ENCODE measurements at places on chromosomes 1 and 21. TPM values are rescaled to one million over a fixed set of nuclear protein-coding genes. Genes with fewer than 3 reads are reported as not detected.
A peak's percentile ranks its signal among the peaks of the same experiment; 100 is the strongest.

GRCh38 chr21:45872471-45872870 is 109.1 kb upstream of the COL6A1 start:
- H3K4me1 ChIP-seq, result no peaks in the 10 kb centered on the region
- H3K36me3 ChIP-seq, result no peaks in the 10 kb centered on the region
- no peaks in the 10 kb centered on the region for H3K27me3 ChIP-seq
- H3K27ac ChIP-seq, result no peak overlapping the region
- no peak for DNase-seq
- H3K4me3 ChIP-seq, result no peak overlapping the region

- no peak overlapping the region for H3K27ac ChIP-seq
- no peaks in the 10 kb centered on the region for H3K36me3 ChIP-seq
- H3K27me3 ChIP-seq, result no peaks in the 10 kb centered on the region
- no peaks in the 10 kb centered on the region for H3K4me1 ChIP-seq
Measured at GRCh38 chr1:170284512-170284911, 138.8 kb downstream of the NTMT2 start.

DNA sequence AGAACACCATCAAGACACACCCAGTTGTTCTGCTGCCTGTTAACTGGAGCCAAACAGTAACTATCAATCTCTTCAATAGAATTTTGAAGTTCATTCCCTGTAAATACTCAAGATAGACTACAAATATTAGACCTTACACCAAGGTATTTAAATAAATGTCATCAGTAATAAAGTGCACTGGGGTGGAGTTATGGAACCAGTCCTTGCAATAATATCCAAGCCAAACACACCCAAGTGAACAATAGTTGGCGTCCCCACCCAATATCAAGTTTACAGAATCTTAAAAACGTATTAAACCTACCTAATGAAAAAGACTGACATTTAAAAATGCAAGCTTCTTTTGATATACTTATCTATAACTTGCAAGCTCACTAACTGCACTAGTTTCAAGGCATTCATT is 2.7 kb downstream of the SERBP1 start:
- peak overlapping the region; percentile 86 for H3K4me3 ChIP-seq
- no peaks in the 10 kb centered on the region for H3K27me3 ChIP-seq
- no peaks in the 10 kb centered on the region for H3K4me1 ChIP-seq
- no peak for DNase-seq
- H3K36me3 ChIP-seq, result peaks cover 38% of the 10 kb centered on the region

The UBE2Q1 gene
- total RNA-seq, result 18.5 TPM

DNA sequence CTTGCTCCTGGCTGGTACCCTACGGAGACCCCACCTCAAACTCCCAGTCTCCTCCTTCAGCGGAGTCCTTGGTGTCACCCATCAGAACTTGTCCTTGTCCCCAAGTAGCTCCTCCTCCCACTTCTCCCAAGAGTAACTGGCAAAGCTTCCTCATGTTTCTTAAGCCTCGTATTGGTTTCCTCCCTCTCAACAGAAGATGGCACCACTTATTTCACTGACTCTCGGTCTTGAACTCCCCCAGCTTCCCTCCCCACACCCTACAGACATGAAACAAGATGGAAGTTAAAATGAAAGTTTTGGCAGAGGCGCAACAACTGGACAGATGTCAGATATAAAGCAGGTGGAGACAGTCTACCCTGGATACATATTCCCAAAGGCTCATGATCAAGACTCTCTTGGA is 13.4 kb downstream of the RAB7B start:
- H3K36me3 ChIP-seq, result no peaks in the 10 kb centered on the region
- H3K27ac ChIP-seq, result no peak overlapping the region
- H3K4me1 ChIP-seq, result peaks cover 16% of the 10 kb centered on the region
- H3K4me3 ChIP-seq, result no peak overlapping the region

GRCh38 chr1:211309617-211310016 is 17.0 kb upstream of the TRAF5 start:
- no peak for DNase-seq
- H3K4me1 ChIP-seq, result peaks cover 5% of the 10 kb centered on the region
- no peak overlapping the region for H3K27ac ChIP-seq
- no peaks in the 10 kb centered on the region for H3K27me3 ChIP-seq
- H3K36me3 ChIP-seq, result peaks cover 25% of the 10 kb centered on the region

The EXOSC10 gene
- 20.5 TPM for total RNA-seq

DNA sequence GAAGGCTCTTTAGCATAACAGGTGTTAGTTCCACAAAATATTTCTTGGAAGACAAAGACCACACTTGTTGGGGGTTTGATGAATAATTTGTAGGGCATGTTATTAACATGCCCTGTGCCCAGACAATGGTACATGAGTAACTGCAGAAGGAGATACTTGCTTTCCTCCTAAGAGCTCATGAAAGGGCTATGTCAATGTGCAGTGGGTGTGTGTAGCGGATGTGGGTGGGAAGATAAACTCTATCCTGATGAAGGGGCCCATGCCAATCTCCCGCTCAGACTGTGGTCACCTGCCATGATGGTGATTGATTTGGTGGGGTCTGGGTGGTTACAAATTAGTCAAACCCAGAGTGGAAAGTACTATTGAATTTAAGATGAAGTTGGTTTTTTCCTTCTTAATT is 69.8 kb upstream of the DNAH14 start:
- no peak for DNase-seq
- H3K4me1 ChIP-seq, result no peaks in the 10 kb centered on the region
- H3K27me3 ChIP-seq, result no peaks in the 10 kb centered on the region
- H3K36me3 ChIP-seq, result no peaks in the 10 kb centered on the region
- no peak overlapping the region for H3K27ac ChIP-seq

DNA sequence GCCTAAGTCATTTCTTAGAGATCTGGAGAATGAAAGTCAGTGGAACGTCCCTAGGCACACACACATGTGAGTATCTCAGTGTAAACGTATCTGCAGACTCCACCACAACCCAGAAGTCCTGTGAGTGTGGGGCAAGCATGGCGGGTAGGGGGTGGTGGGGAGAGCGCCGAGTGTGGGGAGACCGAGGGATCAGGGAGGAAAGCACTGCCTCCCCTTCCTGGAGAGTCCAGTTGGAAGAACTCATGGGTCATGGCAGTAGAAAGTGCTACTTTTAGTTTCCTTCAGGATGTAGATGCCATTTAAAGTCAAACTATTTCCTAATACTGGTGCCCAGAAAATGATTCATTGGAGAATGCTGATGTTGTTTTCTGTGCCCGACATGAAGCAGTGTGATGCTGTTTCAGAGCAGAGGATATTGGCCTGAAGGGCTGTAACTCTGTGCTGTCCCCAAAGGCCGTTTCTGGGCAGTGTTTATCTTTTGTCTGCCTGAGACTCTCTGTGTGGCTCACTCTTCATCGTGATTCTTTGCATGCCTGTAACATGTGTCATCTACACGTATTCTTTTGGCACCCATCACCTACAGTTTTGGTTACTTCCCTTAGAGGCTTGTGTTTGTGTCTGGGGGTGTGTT is 45.7 kb upstream of the TSPAN2 start:
- no peak overlapping the region for H3K4me3 ChIP-seq
- peak overlapping the region; percentile 20 for H3K27ac ChIP-seq
- DNase-seq, result peak; percentile 80
- H3K27me3 ChIP-seq, result no peaks in the 10 kb centered on the region

DNA sequence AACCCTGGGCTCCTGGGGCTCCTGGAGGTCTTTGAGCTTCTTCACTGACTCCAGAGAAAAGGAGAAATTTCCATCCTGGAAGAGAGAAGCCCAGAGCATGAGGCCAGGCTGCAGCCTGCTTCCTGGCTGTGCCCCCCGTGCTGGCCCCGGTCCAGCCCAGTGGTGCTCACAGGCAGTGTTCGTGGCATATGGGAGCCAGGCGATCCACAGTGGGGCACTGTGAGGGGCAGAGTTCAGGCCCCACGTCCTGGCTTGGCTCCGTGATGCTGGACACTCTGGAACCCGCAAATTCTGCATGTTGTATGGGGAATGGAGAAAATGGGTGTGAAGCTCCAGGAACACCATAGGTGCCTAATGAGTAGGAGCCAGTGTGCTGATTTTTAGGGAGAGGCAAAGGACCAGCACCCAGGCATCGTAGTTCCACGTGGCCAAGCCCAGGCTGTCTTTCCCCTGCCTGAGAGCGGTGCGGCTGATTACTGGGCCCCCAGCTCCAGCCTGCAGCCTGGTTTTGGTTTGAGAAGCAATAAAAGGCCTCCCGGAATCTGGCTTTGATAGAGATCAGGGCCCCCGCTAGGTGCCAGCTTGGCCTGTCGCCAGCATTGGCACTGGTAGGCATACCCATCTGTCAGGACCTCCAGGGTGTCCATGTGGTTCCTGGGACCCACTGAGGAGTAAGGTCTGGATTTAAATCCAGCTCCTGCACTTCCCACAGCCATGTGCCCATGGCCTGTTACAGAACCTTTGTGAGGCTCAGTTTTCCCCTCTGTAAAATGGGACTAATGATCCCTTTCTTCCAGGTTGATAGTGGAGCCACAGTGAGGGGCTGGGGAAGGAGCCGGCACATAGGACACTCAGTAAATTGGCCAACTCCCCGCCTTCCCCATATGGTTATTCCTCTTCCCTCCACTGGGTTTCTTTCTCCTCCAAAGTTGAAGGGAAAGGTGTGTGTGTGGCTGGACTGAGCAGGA is 725 bp downstream of the GUCA2A start:
- H3K4me3 ChIP-seq, result no peak overlapping the region
- H3K27me3 ChIP-seq, result no peaks in the 10 kb centered on the region
- no peaks in the 10 kb centered on the region for H3K36me3 ChIP-seq
- H3K27ac ChIP-seq, result no peak overlapping the region

DNA sequence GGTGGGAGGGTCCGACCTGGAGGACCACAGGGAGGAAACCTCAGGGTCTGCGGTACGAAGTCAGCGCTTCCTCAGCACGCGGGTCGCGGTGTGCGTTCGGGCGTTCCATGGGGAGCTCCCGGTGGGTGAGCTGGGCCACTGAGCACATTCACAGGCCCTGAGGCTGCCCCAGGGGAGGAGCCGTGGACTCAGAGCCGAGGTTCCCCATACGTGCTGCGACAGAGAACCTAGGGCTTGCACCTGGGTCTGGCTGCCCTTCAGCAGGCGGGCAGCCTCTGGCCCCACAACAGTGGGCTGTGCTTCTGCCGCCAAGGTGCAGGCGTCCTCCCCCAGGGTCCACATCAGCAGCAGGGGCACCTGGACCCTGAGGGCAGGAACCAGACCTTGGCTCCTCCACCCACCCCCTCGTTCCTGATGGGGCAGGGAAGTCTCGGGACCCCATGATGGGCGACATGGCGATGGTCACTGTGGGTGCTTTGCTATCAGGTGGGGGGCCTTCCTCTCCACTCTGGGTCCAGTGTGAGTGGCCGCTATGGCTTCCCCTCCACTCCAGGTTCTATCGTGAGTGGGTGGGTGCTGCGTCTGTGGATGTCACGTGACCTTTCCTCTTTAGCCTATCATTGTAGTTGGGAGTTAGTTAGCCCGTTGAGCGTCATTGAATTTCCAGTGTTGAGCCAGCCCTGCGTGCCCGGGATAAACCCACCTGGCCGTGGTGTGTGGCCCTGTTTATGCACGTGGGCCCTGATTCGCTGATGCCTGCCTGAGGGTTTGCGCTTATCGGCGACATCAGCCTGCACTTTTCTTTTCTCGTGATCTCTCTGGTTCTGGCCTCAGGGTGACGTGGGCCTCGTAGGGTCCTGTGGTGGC is 27.9 kb downstream of the FTCD start:
- no peak for DNase-seq
- H3K27me3 ChIP-seq, result no peaks in the 10 kb centered on the region
- no peaks in the 10 kb centered on the region for H3K4me1 ChIP-seq

DNA sequence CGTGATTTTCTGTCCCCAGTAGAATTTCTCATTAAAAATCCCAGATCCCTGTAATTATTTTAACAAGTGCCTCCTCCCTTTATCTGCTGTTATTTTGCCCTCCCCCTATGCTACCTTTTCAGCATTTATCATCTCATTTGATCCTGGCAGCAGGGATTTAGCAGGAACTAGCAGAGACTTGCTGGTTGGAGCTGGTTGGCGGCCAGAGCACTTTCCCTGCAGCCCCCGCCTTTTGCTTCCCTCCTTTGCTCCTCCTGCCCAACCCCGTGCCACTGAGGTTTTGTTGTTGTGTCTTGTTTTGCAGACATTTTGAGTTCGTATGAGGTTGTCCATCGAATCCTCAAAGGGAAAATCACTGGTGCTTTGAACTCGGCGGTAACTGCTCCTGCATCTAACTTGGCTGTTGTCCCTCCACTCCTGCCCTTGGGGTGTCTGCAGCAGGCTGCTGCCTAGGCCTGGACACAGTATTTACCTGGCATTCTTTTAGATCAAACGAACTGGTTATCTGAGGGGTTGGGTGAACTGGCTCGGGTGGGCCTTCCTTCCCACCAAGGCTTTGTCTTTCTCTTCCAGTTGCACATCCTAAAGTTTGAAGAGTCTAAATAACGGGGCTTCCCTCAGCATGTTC is 11.2 kb downstream of the UBE2Q1 start:
- no peak for DNase-seq
- no peak overlapping the region for H3K4me3 ChIP-seq
- H3K27ac ChIP-seq, result no peak overlapping the region
- H3K36me3 ChIP-seq, result peaks cover 30% of the 10 kb centered on the region
- H3K27me3 ChIP-seq, result no peaks in the 10 kb centered on the region

GRCh38 chr21:42315296-42315891 is at the start of gene TFF3:
TFF3 (minus strand) TSS chr21:42315409; CDS start chr21:42315374, 35 bp downstream.
- H3K4me3 ChIP-seq, result no peak within 1 kb of the TSS
- no peaks in the 10 kb centered on the region for H3K36me3 ChIP-seq
- H3K27me3 ChIP-seq, result no peaks in the 10 kb centered on the region
- H3K4me1 ChIP-seq, result no peaks in the 10 kb centered on the region
- H3K27ac ChIP-seq, result no peak within 1 kb of the TSS

The MYBPH gene
- total RNA-seq, result not detected

GRCh38 chr1:208977638-208978256 is 605.8 kb upstream of the CAMK1G start:
- DNase-seq, result no peak
- no peak overlapping the region for H3K27ac ChIP-seq
- no peaks in the 10 kb centered on the region for H3K36me3 ChIP-seq
- no peak overlapping the region for H3K4me3 ChIP-seq
- H3K4me1 ChIP-seq, result no peaks in the 10 kb centered on the region

The ERG gene
- 6.3 TPM for total RNA-seq

The PLOD1 gene
- total RNA-seq, result 56.1 TPM

GRCh38 chr1:181255270-181255929 is 166.9 kb downstream of the IER5 start:
- no peaks in the 10 kb centered on the region for H3K27me3 ChIP-seq
- DNase-seq, result no peak
- H3K4me3 ChIP-seq, result no peak overlapping the region
- no peaks in the 10 kb centered on the region for H3K4me1 ChIP-seq
- no peaks in the 10 kb centered on the region for H3K36me3 ChIP-seq

DNA sequence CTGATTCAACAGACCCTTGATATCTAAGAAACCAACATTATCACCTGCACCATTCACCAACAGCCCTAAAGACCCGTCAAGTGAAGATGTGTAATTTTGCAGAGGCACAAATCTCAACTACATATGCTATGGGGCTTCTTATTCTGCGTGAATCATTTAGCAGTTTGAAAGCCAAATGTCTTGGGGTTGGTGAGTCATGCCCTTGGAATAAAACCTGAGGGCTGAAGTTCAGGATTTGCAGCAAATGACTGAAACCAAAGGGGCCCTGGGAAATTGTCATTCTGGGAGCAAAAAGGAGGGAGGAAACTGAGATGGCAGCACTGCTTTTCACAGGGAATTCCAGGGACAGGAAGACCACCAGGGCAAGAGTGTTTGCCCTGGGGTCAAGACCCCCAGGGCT is 79.2 kb upstream of the TNR start:
- DNase-seq, result no peak
- H3K27me3 ChIP-seq, result no peaks in the 10 kb centered on the region
- no peak overlapping the region for H3K27ac ChIP-seq
- no peaks in the 10 kb centered on the region for H3K4me1 ChIP-seq

The GPBP1L1 gene
- total RNA-seq, result 77.3 TPM

- DNase-seq, result no peak
- H3K27ac ChIP-seq, result peak overlapping the region; percentile 92
- no peaks in the 10 kb centered on the region for H3K27me3 ChIP-seq
- H3K4me1 ChIP-seq, result peaks cover 33% of the 10 kb centered on the region
- no peaks in the 10 kb centered on the region for H3K36me3 ChIP-seq
- H3K4me3 ChIP-seq, result peak overlapping the region; percentile 98
Measured at GRCh38 chr21:33640697-33641351, 717 bp downstream of the CRYZL1 start.

All from right atrium auricular region (tissue), 2 donors.